Cardiac fibroblast (primary cell): ENCODE measurements at places on chromosomes 2 and 18.

DNA sequence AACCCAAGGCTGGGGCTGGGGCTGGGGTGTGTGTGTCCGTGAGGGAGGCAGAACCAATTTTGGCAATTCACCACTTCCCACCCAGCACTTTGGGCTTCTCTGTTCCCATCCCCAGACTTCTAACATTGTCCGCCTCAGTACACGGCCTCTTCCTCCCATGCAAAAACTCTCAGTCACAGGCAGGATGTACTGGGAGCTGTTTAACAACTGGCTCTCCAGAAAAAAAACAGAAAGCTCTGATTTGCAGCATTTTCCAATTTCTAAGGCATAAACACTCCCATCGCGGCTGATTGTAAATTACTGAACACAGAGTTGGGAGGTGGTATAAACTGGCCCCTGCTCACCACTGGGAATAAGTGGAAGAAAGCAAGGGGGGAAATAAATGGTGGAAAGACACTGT, 73.1 kb upstream of the MAP4K3 start:
- no peak for DNase-seq

GRCh38 chr2:52916981-52917380, 850.6 kb upstream of the CHAC2 start:
- DNase-seq, result no peak

DNA sequence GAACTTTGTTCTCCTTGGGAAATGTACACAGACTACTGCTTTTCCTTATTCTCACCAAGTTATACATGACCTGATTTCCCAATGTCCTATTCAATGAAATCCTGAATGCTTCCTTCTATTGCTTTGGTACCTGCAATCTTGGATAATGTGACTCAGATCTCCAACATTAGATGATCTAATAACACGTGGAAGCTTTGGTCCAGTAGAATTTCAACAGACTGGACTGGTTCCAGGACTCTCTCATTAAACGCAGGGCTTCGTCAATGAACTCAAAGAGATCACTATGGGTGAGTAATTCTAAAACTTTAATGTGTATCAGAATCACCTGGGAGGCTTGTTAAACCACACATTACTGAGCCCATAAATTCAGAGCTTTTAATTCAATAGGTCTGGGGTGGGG, 413.6 kb upstream of the KCNH7 start:
- no peak for DNase-seq

GRCh38 chr2:118774458-118775133, 72.9 kb downstream of the EN1 start:
- DNase-seq, result peak; percentile 42

GRCh38 chr18:6257950-6258349, 156.8 kb downstream of the L3MBTL4 start:
- DNase-seq, result no peak

GRCh38 chr2:146847846-146848245, 997.0 kb upstream of the ACVR2A start:
- DNase-seq, result peak; percentile 14

DNA sequence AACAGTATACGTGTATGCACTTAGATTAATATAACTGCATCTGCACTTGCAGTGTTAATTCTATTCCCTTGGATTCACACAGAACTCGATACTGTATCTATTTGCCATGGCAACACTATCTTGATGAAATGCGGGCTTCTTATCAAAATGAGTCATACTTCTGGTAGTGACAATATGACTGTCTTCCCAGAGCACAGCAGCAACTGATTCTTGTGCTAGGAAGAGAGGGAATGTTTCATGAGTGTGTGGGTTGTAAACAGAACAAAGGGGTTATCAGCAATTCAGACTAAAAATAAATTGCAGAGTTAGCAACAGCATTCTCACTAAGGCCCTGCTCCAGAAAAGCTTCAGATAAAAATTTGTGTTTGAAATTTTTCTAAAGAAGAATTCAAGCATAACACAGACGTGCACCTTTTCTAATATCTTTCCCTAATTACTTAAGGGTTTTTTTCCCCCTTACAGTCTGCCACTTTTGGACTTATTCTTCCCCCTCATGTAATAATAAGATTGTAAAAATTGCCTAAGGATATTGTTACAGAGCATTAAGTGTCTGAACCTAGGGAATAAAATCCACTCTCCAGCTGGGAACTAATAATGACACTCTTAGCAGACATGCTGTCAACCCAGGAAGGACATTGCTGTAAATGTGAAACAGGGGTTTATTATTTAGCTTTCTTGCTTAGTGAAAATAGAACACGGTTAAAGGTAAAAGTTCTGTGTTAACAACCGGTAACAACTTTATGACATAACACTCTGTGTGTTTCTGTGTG, 99.9 kb upstream of the SLC38A11 start:
- DNase-seq, result peak; percentile 28

DNA sequence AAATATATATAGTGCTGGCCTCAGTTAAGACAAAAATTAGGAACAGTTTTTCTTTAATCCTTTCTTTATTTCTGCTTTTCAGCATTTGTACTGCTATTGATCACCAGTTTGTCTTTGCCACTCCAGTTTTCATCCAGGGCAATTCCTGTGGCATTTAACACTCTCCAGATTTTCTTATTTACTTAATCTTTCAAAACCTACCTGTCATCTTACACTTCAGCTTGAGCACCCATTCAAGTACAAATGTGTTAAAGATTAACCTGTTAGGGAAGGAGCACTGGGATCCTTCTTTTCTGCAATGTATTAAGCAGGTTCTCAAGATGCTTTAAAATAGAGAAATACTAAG, 101.8 kb upstream of the SCN1A start:
- DNase-seq, result no peak

GRCh38 chr2:99939135-99939534, 203.3 kb downstream of the AFF3 start:
- DNase-seq, result no peak

GRCh38 chr2:160581035-160581434, 87.4 kb upstream of the RBMS1 start:
- peak; percentile 67 for DNase-seq

DNA sequence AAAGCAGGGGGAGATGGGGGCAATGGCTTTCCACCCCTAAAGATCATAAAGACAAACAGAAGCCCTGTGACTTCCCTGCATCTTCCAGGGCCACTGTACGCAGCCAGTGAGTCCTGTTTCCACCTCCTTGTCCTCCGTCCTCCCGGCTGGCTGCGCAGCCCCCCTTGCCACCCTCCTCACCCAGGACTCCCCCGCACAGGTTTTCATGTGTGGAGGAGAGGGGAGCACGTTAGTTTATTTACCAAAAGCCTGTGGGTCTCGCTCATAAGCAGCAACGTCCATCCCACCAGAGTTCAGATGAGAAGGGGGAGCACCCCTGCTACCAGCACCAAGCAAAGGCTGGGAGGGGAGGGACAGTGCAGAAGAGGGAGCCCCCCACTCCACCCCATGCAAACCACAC, 11.7 kb downstream of the CYP26B1 start:
- no peak for DNase-seq

DNA sequence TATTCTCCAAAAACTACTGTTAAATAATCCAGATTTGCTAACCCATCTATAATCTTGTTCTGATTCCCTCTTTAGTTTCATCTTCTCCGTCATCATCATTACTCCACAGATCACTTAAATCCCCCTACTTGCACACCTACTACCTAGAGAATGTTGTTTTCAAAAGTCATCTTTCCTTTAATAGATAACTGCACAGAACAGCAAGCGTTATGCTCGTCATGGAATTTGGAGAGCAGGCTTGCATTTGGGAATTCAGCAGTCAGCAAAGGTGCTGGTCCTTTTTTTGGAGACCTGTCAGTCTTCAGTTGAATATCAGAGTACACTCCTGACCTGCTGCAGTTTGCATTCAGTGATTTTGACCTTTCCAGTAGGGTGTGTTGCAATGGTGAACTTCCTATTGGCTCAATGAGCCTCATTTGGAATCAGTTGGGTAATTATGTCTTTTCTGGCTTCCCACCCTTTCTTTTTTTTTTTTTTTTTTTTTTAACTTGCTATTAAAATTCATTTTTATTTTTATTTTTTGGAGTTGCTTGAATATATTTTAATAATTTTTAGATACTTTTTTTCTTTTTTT, 110.6 kb downstream of the HNRNPLL start:
- DNase-seq, result no peak

- DNase-seq, result no peak
These were observed 597.8 kb upstream of the VRK2 start for GRCh38 chr2:57448816-57449215.

GRCh38 chr18:2907550-2908135, 60.8 kb downstream of the EMILIN2 start:
- no peak for DNase-seq

GRCh38 chr2:214328941-214329340, 81.9 kb upstream of the VWC2L start:
- no peak for DNase-seq

DNA sequence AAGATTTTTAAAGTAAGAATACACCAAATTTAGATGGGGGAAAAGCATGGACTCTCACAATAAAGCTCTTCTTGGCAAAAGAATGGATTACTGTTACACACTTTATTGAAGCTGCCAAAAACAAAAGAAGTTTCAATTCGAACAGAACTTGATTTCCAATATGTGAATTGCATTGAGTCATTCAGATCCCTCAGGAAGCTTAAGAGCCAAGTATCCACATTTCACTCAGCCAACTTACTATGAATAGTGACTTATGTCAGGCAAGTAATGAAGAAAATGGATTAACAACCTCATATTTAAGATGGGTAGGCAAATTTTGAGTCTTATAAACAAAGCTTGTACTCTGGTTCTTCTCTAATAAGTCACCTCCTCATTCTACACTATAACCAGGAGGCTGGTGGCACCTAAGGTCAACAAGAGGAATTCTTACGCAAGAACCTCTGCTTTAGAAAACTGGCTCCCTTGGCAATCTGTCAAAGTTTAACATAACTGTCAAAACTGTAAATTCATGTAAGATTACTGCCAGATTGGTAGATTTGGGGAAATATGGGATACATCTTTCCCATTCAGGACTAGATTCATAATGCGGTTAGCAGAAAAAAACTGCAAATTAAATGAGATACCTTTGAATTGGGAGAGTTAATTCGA, 6.0 kb downstream of the HADHA start:
- peak; percentile 57 for DNase-seq

DNA sequence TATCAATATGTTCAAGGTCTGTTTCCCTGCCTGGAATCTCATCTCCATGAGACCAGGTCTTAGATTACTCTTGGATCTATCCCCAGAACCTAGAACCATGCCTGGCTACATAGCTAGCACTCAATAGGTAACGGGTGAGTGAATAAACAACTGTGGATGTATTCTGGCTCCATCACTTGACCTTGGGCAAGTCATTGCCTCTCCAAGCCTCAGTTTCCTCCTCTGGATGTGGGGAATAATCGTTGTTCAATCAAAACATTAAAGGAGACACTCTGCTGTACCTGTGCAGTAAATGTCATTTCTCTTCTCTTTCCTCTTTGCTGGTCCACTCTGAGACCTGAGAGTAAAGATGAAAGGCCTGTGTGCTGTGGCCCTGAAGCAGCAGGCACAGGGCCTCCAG, 121.5 kb upstream of the MYCN start:
- no peak for DNase-seq

GRCh38 chr2:72515696-72516095, 310.1 kb downstream of the EXOC6B start:
- DNase-seq, result no peak

DNA sequence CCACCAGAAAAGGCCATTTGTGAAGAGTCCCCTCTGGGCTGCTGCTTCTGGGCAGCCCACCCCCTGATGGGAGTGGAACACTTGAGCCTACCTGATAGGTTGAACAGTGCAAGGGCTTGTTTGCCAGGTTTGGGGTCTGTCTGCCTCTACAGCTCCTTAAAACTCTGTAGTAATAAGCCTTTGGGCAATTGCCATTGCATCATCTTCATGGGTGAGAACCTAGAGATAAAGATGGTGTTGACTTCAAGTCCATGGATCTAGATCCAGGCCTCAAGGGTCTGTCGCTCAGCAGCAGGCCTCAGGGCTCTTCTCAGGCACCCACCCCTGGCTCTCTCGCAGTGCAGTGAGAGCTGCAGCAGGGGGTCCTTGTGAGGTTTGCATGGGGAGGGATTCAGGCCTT, 47.1 kb upstream of the MCFD2 start:
- no peak for DNase-seq

GRCh38 chr18:13566941-13567746, 159.2 kb downstream of the FAM210A start:
- DNase-seq, result no peak

GRCh38 chr2:172225786-172226185, 123.1 kb upstream of the DLX2 start:
- no peak for DNase-seq

GRCh38 chr18:45335282-45336043, 279.8 kb upstream of the SLC14A2 start:
- DNase-seq, result peak; percentile 6

DNA sequence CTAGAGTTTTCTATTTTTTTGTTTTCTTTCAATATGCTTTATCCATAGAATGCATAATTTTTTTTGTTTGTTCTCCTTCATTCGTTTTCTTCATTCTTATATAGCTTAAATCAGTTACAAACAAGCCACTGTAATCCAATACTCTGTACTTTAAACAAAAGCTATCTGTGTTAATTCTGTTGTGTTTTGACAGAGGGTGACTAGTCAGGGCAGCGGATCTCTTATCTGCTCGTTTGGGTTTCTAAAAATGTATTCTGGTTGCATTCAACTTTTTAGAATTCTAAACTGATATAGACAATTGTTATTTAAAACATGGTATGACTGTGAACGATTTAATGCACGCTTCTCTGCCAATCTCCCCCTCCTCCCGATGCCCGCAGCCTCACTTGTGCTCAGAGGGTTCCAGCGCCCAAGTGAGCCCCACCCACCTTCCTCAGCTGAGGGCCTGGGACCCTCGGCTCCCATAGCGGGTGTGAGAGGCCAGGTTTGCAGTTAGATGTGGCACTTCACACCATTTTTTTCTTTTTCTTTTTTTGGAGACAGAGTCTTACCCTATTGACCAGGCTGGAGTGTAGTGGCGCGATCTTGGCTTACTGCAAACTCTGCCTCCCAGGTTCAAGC, 44.1 kb downstream of the NCK2 start:
- DNase-seq, result no peak

GRCh38 chr2:105176429-105176828, 65.1 kb upstream of the GPR45 start:
- no peak for DNase-seq

- no peak for DNase-seq
These were observed 402.3 kb upstream of the SLC14A2 start for GRCh38 chr18:45213040-45213333.

- DNase-seq, result no peak
These were observed 32.6 kb downstream of the ALPK2 start for GRCh38 chr18:58596265-58596681.

- no peak for DNase-seq
These were observed 28.6 kb upstream of the NCKAP5 start for GRCh38 chr2:133596701-133597393.

- DNase-seq, result no peak
These were observed 6.0 kb upstream of the DSG3 start for GRCh38 chr18:31441493-31441892.
